ENCODE measurements at places on chromosomes 6 and 20.

GRCh38 chr6:19465760-19466159, 371.4 kb upstream of the ID4 start:
- DNase-seq: no peak

DNA sequence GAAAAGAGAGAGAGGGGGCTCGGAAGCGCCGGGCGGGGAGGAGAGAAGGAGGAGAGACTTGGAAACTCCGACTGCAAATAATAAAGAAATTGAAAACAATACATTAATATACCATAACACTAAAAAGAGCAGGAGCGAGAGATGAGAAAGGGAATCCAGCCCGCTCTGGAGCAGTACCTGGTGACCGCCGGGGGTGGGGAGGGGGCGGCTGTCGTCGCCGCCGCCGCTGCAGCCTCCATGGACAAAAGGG, 338 bp downstream of the E2F3 start:
- DNase-seq: no peak

GRCh38 chr6:128186729-128187128, 285.9 kb upstream of the THEMIS start:
- no peak for DNase-seq

DNA sequence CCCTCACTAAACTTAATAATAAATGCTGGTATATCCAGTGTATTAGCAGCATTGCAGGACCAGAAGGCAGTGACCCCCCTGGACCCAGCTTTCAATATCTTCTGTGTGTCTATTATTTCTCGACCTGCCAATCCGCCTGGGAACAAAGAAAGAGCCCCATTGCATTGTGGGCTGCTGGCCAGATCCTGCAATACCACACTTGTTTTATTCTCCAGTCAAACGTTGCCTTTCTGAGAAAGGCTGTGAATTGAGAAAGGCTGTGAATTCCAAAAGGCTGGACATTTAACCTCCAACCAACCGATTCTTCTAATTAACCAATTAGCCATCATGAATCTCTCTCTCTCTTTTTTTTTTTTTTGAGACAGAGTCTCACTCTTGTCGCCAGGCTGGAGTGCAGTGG, 1.5 kb upstream of the MTO1 start:
- no peak for DNase-seq

DNA sequence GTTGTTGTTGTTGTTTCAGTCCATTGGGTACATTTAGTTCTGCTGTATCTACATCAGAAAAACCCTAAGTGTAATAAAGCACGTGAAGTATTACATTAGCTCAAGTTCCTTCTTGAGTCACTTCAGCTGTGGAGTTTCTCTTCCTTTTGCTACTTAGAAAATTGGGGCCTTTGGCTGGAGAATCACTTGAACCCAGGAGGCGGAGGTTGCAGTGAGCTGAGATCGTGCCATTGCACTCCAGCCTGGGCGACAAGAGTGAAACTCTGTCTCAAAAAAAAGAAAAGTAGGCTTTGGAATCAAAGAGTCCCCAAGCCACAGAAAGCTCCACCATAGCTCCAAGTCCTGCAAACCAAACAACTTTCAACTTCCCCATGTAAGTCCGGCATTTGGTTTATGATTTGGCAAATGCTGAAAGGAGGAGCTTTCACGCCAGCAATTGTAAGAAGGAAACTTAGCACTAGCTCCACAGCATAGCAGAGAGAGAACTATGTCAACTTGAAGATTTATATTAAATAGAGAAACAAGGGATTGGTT, 56.5 kb upstream of the RNF144B start:
- no peak for DNase-seq

DNA sequence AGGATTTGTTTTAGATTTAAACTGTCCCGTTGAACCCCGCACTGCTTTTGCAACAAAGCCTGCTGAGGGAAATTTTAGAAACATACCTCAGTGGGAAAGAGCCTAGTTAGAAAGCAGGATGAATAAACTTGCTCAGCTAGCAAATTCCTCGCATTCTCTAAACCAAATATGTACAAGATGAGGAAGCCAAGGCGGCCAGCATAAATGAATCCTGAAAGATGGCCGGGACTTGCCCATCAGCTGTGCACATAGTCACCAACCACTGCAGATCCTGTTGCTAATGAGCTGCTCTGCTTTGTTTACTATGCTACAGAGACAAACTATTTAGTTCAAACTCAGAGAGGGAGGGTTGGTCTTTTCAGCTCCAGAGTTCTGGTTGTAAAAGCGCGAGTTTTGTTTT, 49.0 kb downstream of the TMEM170B start:
- DNase-seq: no peak

DNA sequence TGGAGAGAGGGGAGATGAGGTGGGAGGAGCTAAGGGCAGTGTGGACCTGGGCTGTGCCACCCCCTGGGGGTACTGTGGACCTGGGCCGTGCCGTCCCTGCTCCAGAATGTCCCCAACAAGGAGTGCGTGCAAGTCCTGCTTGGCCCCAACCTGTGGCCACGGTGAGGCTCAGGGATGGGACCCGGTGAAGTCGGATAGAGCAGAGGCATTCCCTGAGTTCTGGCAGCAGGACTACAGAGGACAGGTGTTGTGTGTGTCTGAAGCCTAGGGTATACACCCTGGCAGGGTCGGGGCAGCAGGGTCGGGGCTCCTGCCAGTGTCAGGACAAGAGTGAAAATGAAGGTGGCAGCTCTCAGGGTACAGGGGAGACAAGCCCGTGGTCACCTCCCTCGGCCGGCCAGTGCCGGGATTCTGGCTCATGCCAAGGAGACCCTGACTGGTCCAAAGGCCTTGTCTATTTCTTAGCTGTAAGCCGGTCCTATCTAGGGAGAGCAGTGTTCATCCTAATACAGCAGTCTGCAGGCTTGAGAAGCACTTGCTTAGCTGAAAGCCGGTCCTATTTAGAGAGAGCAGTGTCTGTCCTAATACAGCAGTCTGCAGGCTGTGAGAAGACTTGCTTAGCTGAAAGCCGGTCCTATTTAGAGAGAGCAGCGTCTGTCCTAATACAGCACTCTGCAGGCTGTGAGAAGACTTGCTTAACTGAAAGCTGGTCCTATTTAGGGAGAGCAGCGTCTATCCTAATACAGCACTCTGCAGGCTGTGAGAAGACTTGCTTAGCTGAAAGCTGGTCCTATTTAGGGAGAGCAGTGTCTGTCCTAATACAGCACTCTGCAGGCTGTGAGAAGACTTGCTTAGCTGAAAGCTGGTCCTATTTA, 95.9 kb downstream of the SMOC2 start:
- DNase-seq: no peak

Measured in activated T-cell treated with anti-CD3 and anti-CD28 coated beads, Interleukin-2, amount 50 U/mL, for 48 hours (primary cell).